ENCODE measurements at places on chromosomes 3 and 15. TPM values are rescaled to one million over a fixed set of nuclear protein-coding genes. Genes with fewer than 3 reads are reported as not detected.

- no peaks in the 10 kb centered on the region for H3K27me3 ChIP-seq
- no peak overlapping the region for H3K27ac ChIP-seq
- peaks cover 2% of the 10 kb centered on the region for H3K36me3 ChIP-seq
- no peak for DNase-seq
- no peak overlapping the region for H3K4me3 ChIP-seq
Observed at GRCh38 chr3:124402791-124403190, 327.5 kb upstream of the UMPS start.

DNA sequence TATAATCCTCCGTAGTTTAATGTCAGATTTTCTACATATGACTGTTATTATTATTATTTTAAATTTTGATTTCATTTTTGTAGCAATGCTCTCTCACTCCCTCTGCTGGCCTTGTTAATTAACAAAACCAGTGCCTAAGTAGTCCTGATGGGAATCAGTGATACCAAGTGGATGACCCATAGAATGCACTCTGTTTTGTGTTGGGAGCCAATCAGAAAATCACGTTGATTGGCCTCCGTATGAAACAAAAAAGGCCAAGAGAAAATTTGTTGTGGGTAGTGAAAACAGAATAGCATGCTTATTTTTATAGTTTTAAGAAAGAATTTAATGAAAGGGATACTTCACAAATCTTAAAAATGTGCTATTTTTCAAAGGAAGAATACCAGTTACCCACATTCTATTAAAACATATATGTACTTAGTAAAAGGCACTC, 34.4 kb upstream of the MEIS2 start:
- DNase-seq, result peak; percentile 43
- no peaks in the 10 kb centered on the region for H3K4me1 ChIP-seq
- H3K27ac ChIP-seq, result no peak overlapping the region
- no peak overlapping the region for H3K4me3 ChIP-seq
- H3K36me3 ChIP-seq, result no peaks in the 10 kb centered on the region

DNA sequence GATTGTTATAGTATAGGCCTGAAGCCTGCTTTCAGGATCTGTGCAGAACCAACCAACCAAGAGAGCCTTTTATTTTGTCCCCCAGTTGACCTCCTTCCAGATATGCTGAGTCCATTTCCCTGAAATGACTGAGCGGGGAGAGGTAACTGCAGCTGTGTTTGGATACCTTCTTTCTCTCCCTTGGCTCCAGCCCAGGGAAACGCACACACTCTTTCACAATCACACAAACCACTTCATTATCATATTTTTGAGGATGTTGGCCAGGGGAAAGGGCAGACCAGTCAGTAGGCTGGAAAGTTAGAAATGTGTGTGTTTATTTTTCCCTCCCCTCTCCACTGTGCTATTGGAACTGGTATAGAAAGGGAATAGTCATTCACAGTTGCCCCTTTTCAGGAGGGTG, 417.7 kb upstream of the TBL1XR1 start:
- DNase-seq, result peak; percentile 88
- no peaks in the 10 kb centered on the region for H3K27me3 ChIP-seq
- H3K4me3 ChIP-seq, result no peak overlapping the region
- H3K4me1 ChIP-seq, result peaks cover 17% of the 10 kb centered on the region
- no peak overlapping the region for H3K27ac ChIP-seq
- H3K36me3 ChIP-seq, result no peaks in the 10 kb centered on the region

- H3K36me3 ChIP-seq, result peaks cover 7% of the 10 kb centered on the region
- H3K27ac ChIP-seq, result no peak overlapping the region
- no peaks in the 10 kb centered on the region for H3K27me3 ChIP-seq
- peaks cover 2% of the 10 kb centered on the region for H3K4me1 ChIP-seq
- no peak overlapping the region for H3K4me3 ChIP-seq
Observed at GRCh38 chr3:25587526-25587925, 77.2 kb downstream of the TOP2B start.

Gene CFAP100
- total RNA-seq, result not detected

Measured in muscle of leg (tissue), 16 donors.